ENCODE measurements at places on chromosomes 2 and 18.
A peak's percentile ranks its signal among the peaks of the same experiment; 100 is the strongest.

DNA sequence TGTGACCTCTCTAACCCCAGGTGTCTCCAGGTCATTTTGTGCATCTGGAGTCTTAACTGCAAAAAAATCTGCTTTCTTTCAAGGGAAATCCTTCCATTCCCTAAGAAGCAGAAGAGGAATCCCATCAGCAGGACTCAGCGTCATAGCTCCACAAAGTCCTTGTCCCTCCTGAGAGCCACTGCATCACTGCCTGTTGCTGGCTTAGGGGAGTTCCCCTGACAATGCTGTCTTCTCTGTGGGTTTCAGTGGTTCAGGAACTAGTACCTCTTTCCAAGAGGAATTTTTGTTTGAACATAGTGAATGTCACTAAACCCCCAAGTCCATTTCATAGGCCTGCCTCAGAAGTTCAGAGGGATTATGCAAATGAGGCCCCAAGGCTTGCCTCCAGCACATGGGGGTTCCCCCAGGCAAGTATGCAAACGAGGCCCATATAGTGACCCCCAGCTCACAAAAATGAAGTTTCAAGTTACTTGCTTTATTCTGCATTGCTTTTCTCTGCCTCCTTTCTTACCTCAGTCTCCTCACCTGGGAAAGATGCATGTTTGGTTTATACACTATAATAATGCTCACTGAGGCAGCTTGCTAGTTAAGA lies 513.9 kb upstream of the MEX3C start:
- DNase-seq: no peak

DNA sequence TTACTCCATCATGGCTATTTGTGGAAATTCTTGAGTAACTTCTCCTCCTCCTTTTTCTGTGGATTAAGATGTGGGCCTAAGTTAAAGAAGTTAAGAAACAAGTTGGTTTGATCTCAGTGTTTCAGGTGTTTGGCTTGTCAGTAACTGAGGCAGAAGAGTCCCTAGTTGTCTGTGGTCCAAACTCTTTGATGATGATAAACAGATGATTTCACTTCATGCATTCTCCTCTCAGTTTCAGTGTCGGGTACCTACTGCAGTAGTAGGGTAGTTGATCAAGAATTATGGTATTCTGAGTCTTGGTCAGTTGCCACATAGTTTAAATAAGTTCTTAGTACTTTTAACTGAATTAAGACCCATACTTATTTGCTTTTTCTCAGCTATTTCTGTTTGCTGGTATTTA lies 85.6 kb downstream of the NCOA1 start:
- DNase-seq: no peak

- no peak for DNase-seq
Observed at GRCh38 chr2:26904839-26905238, 56.9 kb downstream of the DPYSL5 start.

DNA sequence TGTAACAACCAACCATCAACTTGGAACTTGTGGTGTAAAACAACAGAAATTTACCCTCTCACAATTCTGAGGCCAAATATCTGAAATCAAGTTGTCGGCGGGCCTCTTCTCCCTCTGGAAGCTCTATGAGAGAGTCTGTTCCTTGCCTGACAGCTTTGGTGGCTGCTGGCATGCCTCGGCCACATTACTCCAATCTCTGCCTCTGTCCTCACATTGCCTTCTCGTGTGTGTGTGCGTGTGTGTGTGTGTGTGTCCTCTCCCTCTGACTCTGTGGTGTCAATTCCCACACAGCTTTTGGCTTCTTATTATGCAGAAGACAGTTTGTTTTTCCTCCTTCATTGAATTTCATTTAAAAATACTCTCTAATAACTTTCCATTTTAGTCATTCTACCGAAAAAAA lies 50.4 kb downstream of the ZDBF2 start:
- no peak for DNase-seq

DNA sequence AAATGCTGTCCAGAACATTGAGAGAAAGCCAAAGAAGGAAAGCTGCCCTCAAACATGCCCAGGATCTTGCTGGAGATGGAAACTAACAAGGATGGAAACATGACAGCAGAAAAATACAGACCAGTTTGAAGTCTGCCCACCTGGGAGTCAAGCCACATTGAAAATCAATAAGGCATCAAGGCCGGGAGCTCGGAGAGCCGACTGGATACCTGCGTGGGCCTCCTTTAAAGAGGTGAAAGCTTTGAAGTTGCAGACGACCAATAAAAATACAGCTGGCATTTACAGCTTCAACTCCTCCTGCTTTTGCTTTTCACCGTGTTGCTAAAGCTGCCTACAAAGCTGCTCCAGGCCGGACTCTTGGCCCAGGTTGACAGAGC lies 279.7 kb downstream of the SRBD1 start:
- DNase-seq: no peak

DNA sequence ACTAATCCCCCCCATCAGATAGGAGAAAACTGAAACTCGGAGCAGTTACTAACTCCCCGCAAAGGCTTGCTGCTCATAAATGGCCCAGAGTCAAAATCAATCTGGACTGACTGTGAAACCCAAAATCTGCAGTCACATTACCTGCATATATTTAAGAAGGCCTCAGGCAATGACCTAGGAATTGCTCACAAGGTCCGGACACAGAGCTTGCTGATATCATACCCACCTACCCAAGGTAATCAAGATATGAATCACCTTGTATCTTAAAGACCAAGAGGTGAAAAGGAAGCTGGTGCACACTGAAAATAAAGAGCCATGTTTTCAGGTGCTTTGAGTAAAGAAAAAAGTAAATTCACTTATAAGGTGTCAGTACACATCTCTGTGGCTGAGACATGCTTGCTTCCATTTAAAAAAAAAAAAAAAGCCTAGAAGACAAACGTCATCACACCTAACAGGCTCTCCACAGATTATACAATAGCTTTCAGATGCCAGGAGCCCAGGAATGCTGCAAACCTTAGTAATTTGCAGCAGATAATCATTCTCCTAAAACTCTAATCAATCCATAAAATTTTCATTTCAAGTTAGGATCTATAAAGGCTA lies 195.4 kb downstream of the ZEB2 start:
- DNase-seq: no peak

DNA sequence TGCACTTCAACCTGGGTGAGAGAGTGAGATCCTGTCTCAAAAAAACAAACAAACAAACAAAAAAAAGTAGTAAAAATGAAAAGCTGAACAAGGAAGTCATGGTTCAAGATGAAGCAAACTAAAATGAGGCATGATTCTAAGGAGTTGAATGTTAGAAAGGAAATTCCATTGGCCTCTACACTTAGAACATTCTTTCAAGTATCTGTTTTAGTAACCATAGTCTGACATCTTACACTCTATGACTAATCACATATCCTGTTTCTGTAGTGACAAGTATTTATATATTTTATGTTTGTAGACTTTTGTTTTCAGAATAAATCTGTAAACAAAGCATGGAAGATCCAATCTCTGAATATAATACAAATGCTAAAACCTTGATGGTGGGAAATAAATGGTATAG lies 164.1 kb downstream of the KIAA1328 start:
- DNase-seq: no peak

GRCh38 chr2:42336361-42336965 lies 24.6 kb downstream of the COX7A2L start:
- DNase-seq: no peak

DNA sequence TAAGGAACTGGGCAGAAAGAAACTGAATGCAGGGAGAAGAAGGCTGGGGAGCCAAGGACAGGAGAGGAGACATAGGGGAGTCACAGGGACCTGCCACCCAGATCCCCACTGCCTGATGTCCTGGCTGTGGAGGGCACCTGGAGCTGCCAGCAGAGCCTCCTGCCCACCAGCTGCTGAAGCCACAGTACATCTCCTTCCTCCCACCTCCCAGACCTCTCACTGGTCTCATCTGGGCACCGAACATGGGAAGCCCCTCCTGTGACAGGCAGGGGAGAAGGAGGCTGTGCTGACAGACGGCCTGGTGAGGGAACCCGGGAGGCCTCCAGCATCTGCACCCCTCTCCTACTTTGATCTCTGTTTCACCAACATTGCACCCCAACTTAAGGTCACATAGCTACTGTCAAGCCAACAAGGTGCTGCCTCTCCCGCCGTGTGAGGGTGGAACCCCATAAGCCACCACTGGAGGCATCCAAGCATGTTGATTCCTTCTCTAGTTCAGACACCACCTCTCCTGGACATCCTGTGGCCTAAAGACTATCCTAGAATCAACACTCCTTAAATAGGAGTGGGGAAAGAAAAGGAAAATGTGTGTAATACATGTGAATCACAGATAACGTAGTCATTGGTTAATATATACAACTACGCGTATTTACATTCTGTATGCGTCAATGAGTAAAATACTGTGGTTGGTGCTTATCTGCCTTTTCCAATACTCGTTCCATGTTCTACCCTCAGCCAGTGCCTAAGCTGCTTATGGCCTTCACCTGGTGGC lies 3.5 kb upstream of the RNPEPL1 start:
- peak; percentile 15 for DNase-seq

DNA sequence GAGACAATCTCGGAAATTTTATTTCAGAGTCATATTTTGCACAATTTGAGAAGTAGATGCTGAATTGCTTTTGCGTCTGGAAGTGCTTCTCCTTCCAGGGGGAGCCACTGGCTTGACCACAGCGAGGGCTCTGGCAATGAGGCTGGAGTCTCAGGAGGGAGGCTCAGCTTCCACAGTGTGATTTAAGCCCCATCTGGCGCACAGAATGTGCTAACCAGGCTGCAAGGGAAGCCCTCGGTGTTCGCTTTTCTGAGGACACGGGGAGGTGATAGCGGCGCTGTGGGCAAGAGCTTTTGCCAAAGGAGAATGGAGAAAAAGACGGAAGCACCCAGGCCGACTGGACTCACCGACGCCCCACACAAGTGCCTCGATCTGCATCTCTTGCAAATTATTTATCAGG lies 52.4 kb downstream of the ADI1 start:
- DNase-seq: peak; percentile 85

GRCh38 chr2:218927422-218927821 lies 32.0 kb upstream of the CDK5R2 start:
- DNase-seq: no peak

- DNase-seq: no peak
Observed at GRCh38 chr2:100894796-100895156, 74.8 kb downstream of the NPAS2 start.

- DNase-seq: no peak
Observed at GRCh38 chr2:8115966-8116365, 565.9 kb upstream of the ID2 start.

GRCh38 chr2:37619230-37619958 lies 52.0 kb downstream of the CDC42EP3 start:
- DNase-seq: no peak

DNA sequence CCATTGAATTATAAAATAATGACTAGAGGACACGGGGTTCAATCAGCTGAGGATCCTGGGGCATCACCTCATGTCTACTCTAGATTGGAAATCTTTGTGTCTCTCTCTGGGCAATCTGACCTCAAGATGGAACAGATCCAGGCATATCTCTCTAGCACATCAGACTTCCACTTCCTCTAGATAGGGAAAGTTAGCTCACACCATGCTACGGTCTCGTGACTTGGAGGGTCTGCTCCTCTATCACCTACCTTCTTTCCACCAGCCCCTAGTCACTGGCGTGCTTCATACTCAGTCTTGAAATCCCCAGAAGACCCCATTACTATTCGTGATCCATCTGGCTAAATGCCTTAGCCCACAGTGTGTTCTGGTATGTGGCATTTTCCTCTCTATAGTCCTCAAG lies 148.8 kb downstream of the ANKRD44 start:
- DNase-seq: no peak

- DNase-seq: peak; percentile 77
Observed at GRCh38 chr2:127174136-127174535, 46.0 kb downstream of the CYP27C1 start.

DNA sequence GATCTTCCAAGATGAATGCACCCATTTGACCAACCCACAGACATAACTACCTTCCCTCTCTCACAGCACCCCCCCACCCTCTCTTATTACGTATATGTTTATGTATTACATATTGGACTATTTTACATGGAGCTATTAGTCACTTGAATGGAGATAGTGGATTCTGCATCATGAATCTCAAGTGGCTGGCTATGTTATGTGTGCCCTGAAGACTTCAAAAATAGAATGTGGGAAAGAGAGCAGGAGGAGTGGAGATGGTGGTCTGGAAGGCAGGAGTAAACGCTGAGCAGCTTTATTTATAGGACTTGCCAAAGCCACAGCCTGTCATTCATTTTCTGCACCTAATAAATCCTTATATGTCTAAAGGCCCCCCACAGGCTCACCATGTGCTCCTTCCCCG lies 4.9 kb downstream of the ANTXR1 start:
- no peak for DNase-seq

DNA sequence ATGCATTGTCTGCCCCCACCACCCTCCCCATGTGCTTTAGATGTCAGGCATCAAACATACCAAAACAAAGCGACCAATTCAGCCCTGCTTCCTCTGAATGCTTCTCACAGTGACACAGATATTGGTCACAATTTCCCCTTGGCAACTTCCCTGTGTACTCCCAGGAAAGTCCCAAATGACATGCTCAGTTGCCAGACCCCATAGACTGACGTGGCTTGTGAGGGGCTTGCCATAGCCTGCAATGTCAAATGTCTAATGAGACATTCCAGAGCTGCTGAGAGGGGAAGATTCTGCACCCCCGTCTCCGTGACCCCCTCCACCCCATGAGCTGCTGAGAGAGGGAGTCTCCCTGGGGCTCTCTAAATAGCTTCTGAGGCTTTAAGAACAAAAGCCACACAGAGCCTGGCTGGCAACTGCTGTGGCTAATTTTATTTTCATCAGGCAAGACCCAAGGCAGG lies 47.3 kb downstream of the RFTN2 start:
- DNase-seq: no peak

- DNase-seq: no peak
Observed at GRCh38 chr2:127535918-127536317, 435 bp downstream of the MYO7B start.

GRCh38 chr18:25121442-25121841 lies 230.5 kb downstream of the ZNF521 start:
- DNase-seq: no peak

DNA sequence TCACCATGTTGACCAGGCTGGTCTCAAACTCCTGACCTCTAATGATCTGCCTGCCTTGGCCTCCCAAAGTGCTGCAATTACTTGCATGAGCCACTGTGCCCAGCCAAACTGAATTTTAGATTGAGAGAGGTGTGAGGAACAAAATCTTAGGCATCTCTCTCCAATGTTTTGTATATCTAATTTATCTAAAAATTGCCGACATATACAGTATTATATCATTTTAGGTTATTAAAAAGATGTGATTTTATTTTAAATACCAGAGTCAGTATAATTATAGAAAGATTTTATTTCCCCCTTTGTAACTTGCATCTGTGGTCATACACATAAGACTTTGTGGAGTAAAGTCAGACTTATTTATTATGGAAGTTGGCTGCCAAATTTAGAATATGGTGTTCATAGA lies 10.1 kb downstream of the PMS1 start:
- DNase-seq: no peak

- peak; percentile 91 for DNase-seq
Observed at GRCh38 chr2:231612456-231613330, 20.0 kb downstream of the TEX44 start.

DNA sequence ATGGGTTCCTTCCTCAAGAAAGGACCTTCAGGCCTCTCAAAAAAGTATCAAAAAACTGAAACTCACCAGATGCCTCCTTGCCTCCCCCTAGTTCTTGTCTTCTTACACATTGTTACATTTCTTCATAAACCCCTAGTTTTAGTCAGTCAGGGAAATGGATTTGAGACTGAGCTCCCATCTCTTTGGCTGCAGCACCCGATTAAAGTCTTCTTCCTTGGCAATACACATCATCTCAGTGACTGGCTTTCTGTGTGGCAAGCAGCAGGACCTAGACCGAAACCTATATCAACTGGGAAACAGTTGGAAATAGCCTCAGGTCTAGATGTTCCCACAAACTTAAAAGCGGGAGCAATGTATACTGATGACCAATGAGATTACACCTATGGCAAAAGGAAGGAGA lies 512.2 kb upstream of the PKDCC start:
- DNase-seq: no peak
